ENCODE measurements at places on chromosomes 1 and 21. TPM values are rescaled to one million over a fixed set of nuclear protein-coding genes. Genes with fewer than 3 reads are reported as not detected.

- no peak for ATAC-seq
Observed at GRCh38 chr1:178098262-178098661, 4.4 kb downstream of the RASAL2 start.

DNA sequence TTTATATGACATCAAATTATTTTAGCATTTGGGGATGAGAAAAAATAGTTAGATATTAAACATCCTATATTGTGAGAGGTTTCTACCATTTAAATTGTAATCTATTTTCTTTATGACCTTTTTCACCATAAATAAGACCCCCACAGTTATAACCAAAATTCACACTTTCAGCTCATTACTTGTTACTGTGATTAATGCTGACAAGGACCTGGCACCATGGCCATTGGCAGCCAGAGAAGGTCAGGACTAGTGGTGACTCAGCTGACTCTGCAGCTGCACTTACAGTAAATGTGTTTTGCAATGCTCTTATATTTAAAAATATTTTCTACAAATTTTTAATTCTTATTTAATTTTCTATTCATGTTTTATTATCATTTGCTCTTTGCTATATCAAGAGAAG lies 133.3 kb upstream of the C1orf105 start:
- ATAC-seq: no peak

GRCh38 chr1:209364716-209365115 lies 218.8 kb upstream of the CAMK1G start:
- peak; percentile 72 for ATAC-seq

DNA sequence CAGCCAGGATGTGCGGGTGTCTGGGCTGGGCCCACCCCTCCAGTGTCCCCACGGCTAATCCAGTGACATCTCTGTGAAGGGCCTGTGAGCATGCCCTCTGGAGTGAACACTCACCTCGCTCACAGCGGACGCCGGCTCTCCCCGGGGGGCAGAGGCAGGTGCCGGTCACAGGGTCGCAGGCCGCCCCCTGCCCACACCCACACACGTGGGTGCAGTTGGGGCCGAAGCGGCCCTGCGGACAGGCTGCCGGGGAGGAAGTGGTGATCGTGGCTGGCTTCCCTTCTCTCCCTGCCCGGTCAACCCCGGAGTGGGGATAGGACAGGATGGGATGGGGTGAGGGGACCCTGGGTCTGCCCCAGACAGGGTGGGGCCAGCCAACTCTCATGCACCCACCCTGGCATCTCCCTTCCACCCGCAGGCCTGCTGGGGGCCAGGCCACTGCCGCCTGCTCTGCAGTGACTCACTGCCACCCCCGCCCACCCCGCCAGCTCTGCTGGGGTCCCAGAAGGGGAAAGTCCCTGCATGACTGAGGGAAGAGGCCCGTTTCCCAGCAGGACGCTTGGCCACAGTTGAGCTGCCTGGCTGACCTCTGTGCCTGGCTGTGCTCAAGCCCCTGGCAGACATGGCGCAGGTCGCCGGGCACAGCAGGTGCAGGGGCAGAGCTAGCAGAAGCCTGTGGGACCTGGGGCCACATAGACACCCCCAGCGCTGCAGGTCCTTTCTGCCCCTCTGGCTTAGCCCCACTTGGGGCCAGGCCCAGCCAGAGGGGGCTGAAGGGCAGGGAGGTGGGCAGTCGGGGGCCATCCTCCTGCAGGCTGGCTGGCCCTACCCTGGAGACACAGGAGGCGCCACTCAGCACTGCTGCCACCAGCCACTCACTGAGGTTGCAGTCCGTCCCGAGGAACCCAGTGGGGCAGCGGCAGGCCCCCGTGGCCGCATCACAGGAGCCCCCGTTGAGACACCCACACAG lies 41.6 kb downstream of the ARHGEF16 start:
- no peak for ATAC-seq

Gene KRTAP20-4
- total RNA-seq: not detected

Gene ZBTB8B
- total RNA-seq: not detected
